ENCODE measurements at places on chromosomes 16 and 17.
A peak's percentile ranks its signal among the peaks of the same experiment; 100 is the strongest.

DNA sequence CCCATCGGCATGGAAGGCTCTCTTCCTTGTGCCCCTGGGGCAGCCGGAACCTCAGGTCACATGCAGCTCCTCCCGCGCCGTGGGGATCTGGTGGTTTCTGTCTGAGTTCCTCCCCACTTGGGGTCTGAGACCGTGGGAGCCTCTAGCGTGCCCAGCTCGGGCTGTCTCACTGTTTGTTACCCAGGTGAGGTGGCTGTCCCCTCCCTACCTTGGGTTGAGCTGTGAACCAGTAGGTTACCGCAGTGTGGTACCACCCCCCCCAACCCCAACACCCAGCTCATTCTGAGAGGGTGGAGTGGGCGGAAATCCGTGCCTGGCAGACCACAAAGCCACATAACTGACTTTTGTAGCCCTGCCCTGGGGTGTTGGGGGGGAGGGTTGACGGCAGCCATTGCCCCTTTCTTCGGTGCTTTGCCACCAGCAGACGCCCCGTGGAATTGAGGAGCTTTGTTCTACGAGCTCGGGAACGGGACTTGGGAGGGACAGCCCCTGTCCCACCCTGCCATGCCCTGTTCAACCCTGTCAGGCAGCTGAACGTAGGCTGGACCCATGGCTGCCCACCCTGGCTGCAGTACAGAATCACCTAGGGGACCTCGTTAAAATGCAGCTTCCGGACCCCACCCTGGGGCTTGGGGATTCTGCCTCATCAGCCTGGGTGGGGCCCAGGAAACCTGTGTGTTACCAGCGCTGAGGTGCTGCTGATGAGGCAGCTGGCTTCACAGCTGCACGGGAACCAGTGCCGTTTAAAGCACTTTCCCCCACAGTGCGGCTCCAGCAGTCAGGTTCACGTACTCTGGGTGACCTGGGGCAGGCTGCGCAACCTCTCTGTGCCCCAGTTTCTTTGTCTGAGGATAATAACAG, 18.5 kb downstream of the RAP1GAP2 start:
- DNase-seq: no peak

DNA sequence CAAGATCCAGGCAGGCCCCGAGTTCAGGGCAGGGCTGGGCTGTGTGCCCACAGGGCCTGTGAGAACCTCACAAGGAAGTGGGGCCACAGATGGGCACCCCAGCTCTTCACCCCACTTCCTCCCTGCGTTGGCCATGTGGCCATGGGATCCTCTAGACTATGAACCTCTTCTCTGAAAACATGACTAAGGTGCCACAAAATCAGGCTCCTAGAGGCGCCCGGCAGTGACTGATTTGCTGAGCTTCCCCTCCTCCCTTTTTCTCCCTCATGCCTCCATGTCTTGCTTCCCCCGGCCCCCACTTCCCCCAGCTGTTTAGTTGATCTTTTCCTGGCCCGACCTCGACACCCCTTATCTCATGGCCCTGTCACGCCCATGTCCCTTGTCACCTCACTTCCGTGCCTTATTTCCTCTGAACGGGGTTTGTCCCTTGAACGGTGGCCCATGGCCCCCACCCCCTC, 87.1 kb downstream of the KCNJ12 start:
- DNase-seq: no peak

- DNase-seq: no peak
Measured at GRCh38 chr16:82231008-82231787, 61.2 kb upstream of the MPHOSPH6 start.

- DNase-seq: no peak
Measured at GRCh38 chr16:87326151-87326571, 9.0 kb upstream of the C16orf95 start.

GRCh38 chr16:83742124-83742899, 65.5 kb upstream of the HSBP1 start:
- peak; percentile 56 for DNase-seq
